Suprapubic skin (tissue), 4 donors: ENCODE measurements at places on chromosomes 13 and 19. TPM values are rescaled to one million over a fixed set of nuclear protein-coding genes. Genes with fewer than 3 reads are reported as not detected.

GRCh38 chr13:46476174-46476573 is 76.8 kb upstream of the LRCH1 start:
- no peak overlapping the region for H3K4me3 ChIP-seq
- H3K27me3 ChIP-seq: no peaks in the 10 kb centered on the region
- no peak overlapping the region for H3K27ac ChIP-seq

DNA sequence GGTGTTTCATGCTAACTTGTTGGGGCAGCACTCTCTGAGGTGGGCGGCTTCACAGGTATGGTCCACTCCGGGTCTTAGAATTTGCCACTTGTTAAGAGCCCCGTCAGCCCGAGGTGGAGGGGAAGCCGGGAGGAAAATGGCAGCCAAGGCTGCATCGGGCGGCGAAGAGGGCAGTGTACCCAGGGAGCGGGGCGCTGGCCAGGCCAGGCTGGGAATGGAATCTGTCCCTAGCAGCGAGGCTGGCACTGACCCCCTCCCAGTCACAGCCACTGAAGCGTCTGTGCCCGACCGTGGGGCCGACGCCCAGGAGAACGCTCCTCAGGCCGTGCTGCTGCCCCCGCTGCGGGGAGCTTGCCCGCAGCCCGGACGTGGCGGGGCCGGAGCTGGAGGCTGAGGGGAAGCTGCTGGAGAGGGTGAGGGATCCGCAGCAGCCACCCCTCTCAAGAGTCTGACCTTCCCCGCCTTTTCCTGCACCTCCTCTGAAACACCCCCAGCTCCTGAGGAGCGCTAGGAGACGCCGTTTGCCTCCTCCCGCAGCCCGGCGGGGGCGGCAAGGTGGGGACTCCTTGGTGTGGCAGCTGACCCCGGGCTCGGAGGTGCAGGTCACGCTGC is 313.8 kb upstream of the SPRY2 start:
- H3K4me3 ChIP-seq: no peak overlapping the region
- H3K4me1 ChIP-seq: no peaks in the 10 kb centered on the region
- H3K36me3 ChIP-seq: no peaks in the 10 kb centered on the region

The MBD3L2 gene
- not detected for total RNA-seq

The PALM3 gene
- not detected for total RNA-seq

DNA sequence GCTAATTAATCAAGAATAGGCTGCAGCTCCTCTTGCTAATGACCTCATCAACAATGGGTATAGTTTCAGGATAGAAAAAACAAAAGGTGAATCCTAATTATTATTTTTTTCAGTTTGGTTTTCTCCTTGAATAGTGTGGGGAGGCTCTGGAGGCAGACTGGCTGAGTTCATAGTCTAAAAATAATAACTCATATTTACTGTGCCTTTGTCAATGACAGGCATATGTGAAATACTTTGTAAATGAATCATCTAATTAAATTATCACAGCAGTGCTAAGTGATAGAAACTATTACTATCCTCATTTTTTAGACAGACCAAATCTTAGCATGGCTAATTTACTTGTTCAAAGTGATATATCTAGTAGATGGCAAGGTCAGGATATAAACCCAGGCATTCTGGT is 1261.0 kb upstream of the SLC10A2 start:
- no peaks in the 10 kb centered on the region for H3K4me1 ChIP-seq
- H3K27ac ChIP-seq: no peak overlapping the region
- H3K27me3 ChIP-seq: no peaks in the 10 kb centered on the region
- no peak for DNase-seq

The SH2D3A gene
- total RNA-seq: 52.4 TPM

- DNase-seq: no peak
- H3K27me3 ChIP-seq: no peaks in the 10 kb centered on the region
- no peak overlapping the region for H3K4me3 ChIP-seq
- H3K4me1 ChIP-seq: no peaks in the 10 kb centered on the region
These were observed 244.5 kb downstream of the OXGR1 start for GRCh38 chr13:96749825-96750224.

The PRODH2 gene
- total RNA-seq: not detected

The PCDH17 gene
- 0.80 TPM for total RNA-seq

DNA sequence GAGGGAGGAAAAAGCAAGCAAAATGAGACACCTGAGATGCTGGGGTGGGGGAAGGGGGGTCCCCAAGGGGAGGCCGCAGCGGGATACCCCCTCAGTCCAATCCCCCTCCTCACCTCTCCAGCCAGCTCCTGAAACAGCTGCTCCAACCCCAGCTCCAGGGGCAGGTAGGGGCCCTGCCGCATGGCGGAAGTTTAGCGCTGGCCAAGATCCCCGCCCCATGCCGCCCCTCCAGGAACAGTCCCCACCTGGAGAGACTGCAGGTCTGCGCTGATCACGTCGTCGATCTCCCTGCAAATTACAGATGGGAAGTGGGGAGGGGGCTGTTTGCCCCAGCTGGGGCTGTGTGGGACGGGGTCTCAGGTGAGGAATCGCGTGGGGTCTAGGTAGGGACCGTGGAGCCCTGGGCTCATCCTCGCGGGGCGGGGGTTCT is 9.0 kb downstream of the CAPN12 start:
- no peak overlapping the region for H3K4me3 ChIP-seq
- peaks cover 8% of the 10 kb centered on the region for H3K36me3 ChIP-seq
- DNase-seq: no peak
- H3K27me3 ChIP-seq: no peaks in the 10 kb centered on the region

The CATSPERD gene
- total RNA-seq: not detected

DNA sequence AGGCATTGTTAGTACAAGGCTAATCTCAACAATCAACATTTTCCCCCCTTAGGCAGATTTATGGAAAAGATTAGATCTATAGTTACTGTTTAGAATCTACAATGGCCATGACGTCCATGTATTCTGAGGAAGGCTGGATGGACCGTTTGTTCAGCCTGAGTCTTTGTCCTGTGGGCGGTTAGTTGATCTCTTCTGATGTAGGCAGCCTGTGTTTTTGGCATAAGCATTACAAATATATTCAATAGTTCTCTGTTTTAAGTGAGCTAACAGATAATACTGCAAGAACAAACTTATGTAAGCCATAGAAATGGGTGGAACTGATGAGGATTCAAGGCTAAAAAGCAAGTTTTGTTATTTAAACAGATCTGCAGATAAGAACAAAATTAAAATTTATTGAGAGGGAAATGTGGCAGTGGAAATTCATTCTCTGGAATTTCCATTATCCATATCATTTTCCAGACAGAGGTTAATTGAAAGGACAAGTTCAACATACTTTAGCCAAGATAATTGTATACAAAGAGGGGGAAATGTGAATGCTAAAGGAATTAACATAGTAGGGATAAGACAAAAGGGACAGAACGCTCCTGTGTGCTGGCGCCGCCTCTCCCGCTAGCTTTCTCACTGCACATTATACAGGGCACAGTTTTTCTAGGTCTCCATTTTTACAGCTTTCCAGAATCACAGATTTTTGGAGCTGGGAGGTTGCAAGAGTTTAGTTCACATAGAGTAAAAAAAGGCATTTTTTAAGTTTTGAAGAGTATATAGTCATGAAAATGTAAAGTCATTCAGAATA is 48.6 kb downstream of the FAM124A start:
- H3K4me3 ChIP-seq: no peak overlapping the region
- H3K27me3 ChIP-seq: no peaks in the 10 kb centered on the region
- H3K36me3 ChIP-seq: no peaks in the 10 kb centered on the region
- H3K27ac ChIP-seq: no peak overlapping the region
- no peaks in the 10 kb centered on the region for H3K4me1 ChIP-seq

The RNF113B gene
- not detected for total RNA-seq

The C19orf67 gene
- not detected for total RNA-seq

DNA sequence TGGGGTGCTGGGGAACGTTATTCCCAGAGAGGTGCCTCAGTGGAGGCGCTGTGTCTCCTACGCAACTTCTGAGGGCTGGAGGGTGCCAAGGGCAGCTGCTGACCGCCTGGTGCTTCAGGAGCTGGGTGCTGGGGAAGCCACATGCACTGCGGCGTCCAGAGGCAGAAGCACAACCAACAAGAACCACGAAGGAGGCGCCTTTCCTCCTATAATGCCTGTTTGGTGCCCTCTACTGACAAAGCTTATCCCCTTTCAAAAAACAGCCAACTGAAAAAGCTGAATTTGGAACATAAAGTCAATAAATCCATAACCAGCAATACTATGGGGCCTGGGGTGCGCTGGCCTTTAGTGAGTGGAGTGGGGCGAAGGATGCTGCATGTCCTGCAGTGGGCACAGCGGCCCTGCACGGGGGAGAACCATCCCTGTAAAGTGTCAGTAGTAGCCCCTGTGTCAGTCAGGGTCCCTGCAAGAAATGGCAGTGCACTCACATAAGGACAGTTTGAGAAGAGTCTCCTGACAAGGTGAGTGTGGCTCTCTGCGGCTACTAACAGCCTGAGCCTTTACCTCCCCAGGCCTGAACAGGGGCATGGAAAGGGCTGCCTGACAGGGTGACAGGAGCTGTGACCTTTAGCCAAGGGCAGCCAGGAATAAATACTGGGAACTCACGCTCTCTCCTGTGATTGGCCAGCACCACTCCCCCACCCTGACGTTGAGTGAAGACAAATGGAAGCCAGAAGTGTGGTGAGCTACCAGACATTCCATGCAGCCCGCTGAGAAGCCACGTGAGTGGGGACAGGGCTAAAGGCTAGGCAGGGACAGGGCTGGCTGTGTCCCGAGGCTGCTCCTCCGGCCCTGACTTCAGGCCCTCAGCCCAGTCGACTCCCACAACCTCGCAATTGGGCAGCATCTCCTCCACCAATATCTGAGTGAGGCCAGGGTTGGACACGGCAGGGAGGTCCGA is 4.5 kb upstream of the B3GNT8 start:
- no peak overlapping the region for H3K27ac ChIP-seq
- peaks cover 47% of the 10 kb centered on the region for H3K36me3 ChIP-seq
- no peak overlapping the region for H3K4me3 ChIP-seq
- no peaks in the 10 kb centered on the region for H3K27me3 ChIP-seq
- H3K4me1 ChIP-seq: peaks cover 22% of the 10 kb centered on the region

The CGB2 gene
- not detected for total RNA-seq

The ZNF155 gene
- total RNA-seq: 10.0 TPM

- peak overlapping the region; percentile 33 for H3K4me3 ChIP-seq
- H3K36me3 ChIP-seq: no peaks in the 10 kb centered on the region
- peaks cover 9% of the 10 kb centered on the region for H3K27me3 ChIP-seq
- no peak for DNase-seq
- H3K27ac ChIP-seq: no peak overlapping the region
These were observed 527 bp downstream of the PODNL1 start for GRCh38 chr19:13937479-13938300.

DNA sequence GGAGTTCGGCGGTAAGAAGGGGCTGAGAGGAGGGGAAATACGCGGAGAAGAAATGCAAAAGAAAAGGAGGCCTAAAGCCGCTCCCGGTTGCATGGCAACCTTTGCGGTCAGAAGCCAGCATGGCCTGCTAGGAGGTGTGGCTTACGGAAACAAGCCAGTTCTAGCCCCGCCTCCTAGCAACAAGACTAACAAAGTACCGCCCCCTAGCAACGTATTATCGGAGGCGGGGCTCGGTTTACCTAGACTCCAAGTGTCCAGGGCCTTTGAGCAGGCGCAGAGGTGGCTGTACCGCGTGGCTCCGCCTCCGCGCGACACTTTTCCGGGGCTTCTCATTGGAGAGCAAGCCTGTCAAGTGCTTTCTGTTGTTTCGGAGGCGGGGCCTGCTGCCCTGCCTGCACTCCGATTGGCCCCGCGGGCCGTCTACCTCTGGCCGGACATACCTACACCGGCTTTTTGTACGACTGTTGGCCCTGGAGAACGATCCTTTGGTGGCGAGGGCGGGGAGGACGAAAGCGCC is 339 bp upstream of the CYTH2 start:
- peaks cover 30% of the 10 kb centered on the region for H3K4me1 ChIP-seq
- peaks cover 36% of the 10 kb centered on the region for H3K36me3 ChIP-seq
- peak overlapping the region; percentile 98 for H3K27ac ChIP-seq
- peak; percentile 100 for DNase-seq

DNA sequence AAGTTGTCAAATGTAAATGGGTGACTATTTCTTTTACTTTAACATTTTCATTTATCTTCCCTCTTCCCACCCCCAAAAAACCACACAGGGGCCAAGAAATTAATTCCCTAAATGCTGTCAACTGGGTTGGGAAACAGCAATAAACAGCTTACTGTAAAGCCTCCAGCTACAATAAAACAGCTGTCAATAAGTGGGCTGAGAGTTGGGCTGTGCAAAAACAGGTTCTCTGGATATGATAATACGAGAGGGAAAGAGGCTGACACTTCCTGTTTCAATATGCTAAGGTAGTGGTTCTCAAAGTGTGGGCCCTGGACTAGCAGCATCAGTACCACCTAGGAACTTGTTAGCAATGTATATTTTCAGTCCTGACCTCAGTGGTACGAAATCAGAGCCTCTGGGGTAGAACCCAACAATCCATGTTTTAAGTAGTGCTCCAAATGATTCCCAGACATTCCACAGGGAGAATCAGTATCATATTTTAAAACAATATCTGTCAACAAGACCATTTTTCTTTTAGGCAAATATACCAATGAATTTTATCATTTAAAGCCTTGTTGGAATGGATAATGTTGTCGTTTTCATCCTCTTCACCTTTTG is 8.4 kb downstream of the PCDH9 start:
- H3K4me1 ChIP-seq: no peaks in the 10 kb centered on the region
- no peak overlapping the region for H3K27ac ChIP-seq
- H3K36me3 ChIP-seq: no peaks in the 10 kb centered on the region
- H3K4me3 ChIP-seq: no peak overlapping the region
- DNase-seq: no peak

DNA sequence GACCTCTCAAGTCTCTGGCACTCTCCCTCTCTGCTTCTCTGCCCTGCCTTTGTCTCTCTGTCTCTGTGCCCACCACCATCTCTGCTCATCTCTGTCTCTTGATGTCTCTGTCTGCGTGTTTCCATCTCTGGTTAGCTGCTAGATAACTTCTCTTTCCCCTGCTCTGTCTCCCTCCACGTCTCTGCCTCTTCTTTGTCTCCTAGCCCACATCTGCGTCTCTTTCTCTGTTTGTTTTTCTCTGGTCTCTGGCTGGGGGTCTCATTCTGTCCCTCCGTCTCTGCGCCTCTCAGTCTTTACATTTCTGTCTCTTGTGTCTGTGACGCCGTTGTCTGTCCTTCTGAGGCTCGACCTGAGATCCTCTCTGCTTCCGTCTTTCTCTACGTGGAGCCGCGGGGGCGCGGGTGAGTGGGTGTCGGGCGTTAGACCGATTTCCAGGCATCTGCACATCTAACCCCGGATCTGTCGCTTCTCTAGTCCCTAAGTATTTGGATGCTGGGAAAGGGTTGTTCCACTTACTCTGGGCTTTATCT is 386 bp downstream of the GIPR start:
- peaks cover 61% of the 10 kb centered on the region for H3K27me3 ChIP-seq
- H3K4me1 ChIP-seq: peaks cover 28% of the 10 kb centered on the region
- no peak overlapping the region for H3K27ac ChIP-seq

DNA sequence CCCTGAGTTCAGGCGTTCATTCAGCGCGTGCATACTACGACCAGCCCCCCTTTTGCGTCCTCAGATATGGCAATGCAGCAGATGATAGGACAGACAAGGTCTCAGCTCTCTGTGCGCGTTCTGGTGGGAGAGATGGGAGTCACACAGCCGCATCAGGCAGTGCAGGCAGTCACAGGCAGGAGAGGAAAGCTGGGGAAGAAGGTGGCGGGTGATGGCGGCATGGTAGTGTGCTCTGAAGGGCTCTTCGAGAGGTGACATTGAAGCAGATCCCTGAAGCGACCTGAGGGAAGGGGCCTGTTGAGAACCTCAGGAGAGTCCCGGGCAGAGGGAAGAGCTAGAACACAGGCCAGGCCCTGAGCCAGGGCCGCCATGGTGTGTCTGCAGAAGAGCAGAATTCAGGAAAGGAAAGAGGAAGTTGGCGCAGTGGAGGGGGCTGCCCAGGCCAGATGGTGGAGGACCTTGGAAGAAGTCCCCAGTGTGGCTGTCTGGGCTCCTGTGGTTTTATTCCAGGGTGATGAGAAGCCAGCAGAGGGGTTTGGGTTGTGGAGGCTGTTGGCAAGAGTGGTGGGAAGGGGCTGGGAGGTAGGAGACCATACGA is 3.5 kb downstream of the USF2 start:
- peaks cover 26% of the 10 kb centered on the region for H3K4me1 ChIP-seq
- H3K4me3 ChIP-seq: no peak overlapping the region
- no peaks in the 10 kb centered on the region for H3K27me3 ChIP-seq
